ENCODE measurements at places on chromosomes 5 and 9.

DNA sequence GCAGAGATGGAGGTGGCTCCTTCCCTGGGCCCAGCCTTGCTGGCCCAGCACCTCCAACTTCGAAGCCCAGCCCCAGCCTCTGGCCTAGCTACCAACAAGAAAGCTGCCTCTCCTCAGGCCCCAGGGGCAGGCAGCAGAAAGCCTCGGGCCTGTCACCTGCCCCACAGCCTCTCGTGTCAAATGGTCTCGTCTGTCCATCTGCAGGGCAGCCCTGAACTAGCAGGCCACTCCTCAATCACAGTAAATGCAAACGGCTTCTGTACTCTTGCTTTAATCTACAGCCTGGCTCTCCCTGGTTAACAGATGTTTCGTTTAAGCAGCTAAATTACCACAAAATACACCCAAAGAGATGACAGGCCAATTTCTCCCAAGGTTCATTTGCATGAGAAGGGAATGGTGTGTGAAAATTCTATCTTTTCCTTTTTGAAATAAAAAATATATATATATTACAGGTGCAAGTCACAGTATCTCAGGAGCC, 21.5 kb downstream of the VAV2 start:
- DNase-seq: no peak

- DNase-seq: no peak
Observed at GRCh38 chr9:5448016-5448415, 2.3 kb upstream of the CD274 start.

DNA sequence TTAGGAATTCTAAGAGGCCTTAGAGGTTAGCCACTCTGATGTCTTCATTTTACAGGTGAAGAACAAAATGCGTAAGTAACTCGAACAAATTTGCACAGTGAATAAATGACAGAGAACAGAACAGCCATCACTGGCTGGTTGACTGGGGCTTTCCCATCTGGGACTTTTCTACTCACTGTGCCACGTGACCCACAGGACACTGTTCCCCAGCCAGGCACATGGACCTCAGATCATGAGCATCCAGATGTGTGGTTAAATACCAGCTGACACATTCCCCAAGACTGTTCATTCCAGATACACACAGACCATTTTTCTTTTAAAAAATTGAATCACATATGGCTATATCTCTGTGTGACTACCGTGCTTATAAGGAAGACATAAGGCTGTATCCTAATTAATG, 25.8 kb upstream of the MED10 start:
- no peak for DNase-seq

DNA sequence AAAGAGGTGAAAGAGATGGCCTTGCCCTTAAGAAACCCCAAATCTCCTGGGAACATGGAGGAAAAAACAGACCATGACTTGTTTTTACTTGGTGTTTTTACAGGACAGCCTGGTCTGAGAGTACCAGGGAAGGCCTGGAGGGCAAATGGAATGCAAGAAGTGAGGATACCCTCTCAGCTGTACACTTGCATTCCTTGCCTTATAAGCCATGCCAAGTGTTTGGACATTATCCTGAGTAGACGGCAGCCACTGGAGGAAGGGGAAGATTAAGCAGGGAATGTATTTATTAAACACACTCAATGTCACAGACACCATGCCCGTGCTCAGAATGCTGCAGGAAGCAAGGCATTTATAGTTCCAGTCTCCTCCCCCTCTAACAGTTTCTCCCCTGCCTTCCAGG, 581.4 kb downstream of the CDK5RAP2 start:
- DNase-seq: no peak

DNA sequence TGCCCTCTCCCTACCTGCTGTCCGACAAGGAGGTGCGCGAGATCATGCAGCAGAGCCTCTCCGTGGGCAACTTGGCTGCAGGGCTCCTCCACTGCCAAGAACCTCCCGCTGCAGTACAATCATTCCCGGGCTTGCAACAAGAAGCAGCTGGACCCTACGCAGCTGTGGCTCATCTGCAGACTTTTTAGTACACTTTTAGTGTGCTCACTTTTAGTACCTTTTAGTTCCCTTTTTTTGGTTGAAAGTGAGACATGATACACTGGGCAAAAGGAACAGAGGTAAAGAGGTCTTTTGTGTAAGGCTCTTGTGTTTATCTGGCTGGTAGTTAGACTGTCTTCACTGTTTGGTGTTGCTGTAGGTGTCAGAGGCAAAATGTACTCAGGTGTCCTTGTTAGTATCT, 58.1 kb upstream of the SPTLC1 start:
- DNase-seq: no peak

- DNase-seq: no peak
Observed at GRCh38 chr5:158773161-158773560, 326.6 kb downstream of the EBF1 start.

- peak; percentile 89 for DNase-seq
Observed at GRCh38 chr9:126471084-126471624, 142.6 kb upstream of the LMX1B start.

- DNase-seq: no peak
Observed at GRCh38 chr5:176677209-176677939, 30.1 kb downstream of the TSPAN17 start.

GRCh38 chr5:131466171-131466766, 168.8 kb downstream of the RAPGEF6 start:
- DNase-seq: no peak

DNA sequence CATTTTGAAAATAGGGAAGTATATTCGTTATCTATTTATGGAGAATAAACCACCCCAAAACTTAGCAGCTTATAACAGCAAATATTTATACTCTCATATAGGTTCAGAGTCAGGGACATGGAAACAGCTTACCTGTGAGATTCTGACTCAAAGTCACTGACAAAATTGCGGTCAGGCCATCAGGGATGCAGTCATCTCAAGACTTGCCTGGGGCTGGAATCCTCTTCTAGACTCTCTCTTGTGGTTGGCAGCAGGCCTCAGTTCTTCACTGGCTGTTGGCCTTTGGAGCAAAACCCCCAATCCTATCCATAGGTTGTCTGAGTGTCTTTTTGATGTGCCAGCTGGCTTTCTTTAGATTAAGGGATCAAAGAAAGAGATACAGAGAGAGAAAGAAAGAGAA, 275.6 kb downstream of the SEC61B start:
- DNase-seq: no peak

- no peak for DNase-seq
Observed at GRCh38 chr5:180684623-180685161, 35.3 kb upstream of the FLT4 start.

DNA sequence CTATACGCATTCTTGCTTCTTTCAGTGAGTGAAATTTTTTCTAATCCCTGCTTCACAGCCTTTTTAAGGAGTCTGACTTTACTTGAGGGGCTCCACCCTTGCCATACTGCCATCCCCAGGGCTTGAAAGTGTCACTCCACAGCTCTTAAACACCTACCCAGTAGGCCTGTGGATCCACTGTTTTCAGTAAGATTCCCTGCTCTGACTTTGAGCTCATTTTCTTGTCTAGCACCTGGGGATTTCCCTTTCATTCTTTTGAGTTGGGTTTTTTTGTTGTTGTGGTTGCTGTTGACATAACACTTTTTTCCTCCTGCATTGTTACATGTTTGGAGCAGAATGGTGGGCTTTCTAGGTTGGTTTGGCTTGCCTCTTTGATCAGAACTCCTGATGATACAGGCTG, 23.6 kb downstream of the SREK1IP1 start:
- DNase-seq: no peak

DNA sequence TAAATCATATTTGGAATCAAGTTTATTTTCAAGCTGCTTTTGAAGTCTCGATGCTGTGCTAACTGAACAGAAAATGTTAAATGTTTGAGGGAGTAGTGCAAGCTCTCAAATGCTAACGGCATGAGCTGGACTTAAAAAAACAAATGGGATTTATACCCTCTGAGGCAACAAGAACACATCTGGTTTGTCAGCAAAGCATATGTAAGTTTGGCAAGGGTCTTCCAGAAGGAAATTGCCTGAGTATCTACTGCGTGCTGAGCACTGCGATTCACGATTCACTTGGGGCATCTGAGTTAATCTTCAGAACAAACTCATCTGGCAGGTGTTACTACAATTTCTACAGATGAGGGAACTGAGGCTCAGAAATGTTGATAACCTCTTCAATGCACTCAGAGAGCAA, 98.4 kb upstream of the C9orf72 start:
- no peak for DNase-seq

DNA sequence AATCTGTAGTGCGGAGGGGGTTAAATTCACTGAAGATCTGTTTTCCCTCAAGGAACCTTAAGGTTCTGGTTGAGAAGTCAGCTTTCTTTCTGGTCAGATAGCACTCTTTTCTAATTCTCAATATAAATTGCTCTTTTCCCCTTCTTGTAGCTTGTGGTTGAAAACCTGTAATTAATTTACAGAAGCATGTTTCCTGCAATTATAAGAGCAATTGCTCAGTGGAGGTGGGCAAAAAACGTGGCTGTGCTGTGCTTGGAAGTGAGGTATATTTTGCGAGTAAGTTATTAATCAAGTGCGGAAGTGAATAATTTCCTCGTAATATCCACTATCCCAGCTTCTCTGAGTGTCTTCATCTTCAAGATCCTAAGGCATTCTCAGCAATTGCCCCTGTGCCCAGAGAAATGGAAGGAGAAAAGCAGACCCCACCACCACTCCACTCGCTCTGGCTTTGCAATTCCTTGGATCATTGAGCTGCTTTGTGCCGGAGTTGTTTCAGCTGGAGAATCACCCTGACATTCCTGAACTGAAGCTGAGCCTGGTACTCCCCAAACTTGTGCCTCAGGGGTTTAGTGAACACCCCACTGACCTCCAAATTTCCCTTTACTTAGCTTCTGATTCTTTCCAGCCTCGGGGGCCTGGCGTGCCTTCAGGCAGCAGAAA, 140.6 kb downstream of the LRRC70 start:
- no peak for DNase-seq

DNA sequence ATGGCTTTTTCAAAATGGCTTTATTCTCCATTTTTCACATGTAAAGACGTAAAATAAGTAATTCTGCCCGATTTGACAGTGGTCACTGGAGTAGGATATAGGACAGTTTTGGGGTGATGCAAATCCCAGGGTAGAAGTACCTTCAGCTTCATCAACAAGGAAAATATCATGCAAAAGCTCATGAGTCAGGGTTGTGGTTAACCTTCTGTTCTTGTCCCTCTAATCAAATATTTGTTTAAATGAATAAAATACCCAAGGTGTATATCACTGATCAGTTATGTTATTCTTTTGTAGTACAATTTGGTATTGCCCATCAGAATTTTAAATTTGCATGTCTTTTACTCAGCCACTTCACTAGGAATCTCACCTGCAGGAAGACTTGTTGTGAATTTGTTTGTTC, 40.0 kb downstream of the FBXL7 start:
- DNase-seq: no peak

DNA sequence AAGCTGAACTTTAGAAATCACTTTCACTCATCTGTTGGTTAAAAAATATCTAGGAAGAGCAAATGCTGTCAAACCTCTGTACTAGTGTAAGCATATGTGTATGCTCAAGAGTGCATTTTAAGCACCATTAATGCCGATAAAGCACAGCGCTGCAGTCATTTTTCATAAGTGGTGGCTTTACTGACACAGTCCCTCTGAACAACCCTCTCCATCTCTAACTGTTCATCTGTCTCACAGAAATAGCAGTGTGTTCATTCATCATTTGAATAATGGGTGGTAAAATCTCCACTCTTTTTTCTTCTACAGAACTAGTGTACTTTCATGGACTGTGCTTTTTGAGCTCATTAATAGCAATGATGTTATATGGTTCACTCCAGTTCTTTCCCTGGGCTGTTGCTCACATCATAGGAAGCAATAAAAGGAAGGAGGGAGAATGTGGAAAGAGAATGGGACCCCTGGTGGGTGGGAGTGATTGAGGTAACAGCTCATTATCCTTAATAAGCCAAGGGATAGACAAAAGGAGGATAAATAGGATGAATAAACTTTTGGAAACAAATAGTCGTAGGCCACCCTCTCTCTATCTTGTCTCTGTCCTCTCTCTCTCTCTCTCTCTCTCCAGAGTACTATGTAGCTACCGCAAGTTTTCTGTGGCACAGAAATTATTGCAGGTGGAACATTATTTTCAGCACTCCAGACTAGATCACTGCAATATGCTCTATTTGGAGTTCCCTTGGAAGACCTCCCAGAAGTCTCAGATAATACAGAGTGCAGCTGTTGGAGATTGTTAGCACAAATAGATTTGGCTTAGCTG, 117.9 kb upstream of the PRDM9 start:
- DNase-seq: no peak

GRCh38 chr5:103910011-103910410, 347.4 kb upstream of the NUDT12 start:
- DNase-seq: no peak

DNA sequence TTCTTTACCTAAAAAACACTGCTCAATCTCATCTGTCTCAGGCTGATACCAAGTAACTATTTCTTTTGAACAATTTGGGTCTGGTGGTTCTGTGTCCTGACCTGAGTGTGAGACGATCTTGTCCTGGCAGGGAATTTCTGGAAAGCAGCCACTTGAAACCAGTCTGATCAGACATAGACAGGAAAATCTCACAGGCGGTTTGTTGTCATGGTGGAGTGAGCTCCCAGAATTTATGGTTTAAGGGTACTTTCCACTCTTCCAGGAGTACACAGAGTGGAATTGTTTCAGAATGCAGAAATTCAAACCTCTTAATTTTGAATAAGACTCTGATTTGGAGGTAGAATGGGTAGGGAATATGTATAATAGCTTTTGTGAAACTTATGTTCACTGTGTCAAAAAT, 268.2 kb downstream of the ISL1 start:
- no peak for DNase-seq

- DNase-seq: no peak
Observed at GRCh38 chr5:138702166-138703077, 50.8 kb upstream of the CTNNA1 start.

DNA sequence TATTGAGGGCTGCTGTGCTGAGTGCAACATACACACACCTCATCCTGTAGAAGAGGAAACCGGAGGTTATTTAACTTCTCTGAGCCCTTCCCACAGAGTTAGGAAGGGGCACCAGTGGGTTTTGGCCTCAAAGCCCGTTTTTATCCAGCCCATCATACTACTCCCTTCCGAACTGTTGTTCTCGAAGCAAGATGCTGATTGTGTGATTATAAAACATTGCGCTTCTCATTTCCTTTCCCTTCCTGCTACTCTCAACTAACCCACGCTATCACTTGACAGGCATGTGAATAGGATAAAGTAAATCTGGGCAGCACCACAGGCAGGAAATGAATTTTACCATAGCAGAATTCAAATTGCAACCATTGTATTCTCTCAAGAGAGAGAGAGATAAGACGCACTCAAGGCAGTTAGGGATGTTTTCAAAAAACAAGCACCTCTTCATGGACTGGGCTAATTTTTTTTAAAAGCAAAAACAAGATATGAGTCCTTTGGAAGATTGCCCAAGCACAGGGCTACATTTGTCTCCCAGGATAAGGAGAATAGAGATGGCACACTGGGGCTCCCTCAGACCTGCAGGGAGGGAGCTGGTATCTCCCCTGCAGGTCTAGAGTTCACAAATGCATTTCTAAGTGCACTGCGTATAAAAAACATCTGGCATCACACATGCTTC, 52.6 kb downstream of the GNA14 start:
- DNase-seq: no peak

- DNase-seq: no peak
Observed at GRCh38 chr9:107688728-107689127, 199.2 kb upstream of the KLF4 start.

GRCh38 chr9:20224756-20225155, 397.5 kb downstream of the MLLT3 start:
- DNase-seq: no peak

- DNase-seq: no peak
Observed at GRCh38 chr5:159100782-159101646, 1.3 kb upstream of the EBF1 start.

GRCh38 chr5:146409054-146409671, 38.0 kb upstream of the TCERG1 start:
- DNase-seq: no peak

Measured in CD4-positive, alpha-beta T cell (primary cell).